ENCODE measurements at places on chromosomes 1 and 21.
A peak's percentile ranks its signal among the peaks of the same experiment; 100 is the strongest.

DNA sequence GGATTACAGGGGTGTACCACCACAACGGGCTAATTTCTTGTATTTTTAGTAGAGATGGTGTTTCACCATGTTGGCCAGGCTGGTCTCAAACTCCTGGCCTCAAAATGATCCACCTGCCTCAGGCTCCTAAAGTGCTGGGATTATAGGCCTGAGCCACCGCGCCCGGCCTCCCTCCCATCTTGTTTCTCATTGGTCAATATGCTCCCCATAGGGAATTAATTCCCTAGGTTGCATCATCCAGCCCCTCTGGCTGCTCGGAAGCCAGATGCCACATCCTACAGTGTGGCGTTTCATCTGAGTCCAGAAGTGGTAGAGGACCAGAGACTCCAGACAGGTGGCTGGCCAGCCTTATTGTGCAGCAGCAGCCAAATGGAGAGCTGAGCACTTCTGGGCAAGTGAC is 11.5 kb upstream of the VASH2 start:
- no peak for DNase-seq

GRCh38 chr1:17920881-17921640 is 165.9 kb downstream of the ACTL8 start:
- DNase-seq: no peak

- DNase-seq: no peak
Observed at GRCh38 chr1:225933072-225933471, 7.9 kb downstream of the LEFTY2 start.

GRCh38 chr1:59699227-59699847 is 115.4 kb upstream of the HOOK1 start:
- DNase-seq: peak; percentile 88

GRCh38 chr21:27464648-27465047 is 497.8 kb upstream of the ADAMTS5 start:
- DNase-seq: no peak

DNA sequence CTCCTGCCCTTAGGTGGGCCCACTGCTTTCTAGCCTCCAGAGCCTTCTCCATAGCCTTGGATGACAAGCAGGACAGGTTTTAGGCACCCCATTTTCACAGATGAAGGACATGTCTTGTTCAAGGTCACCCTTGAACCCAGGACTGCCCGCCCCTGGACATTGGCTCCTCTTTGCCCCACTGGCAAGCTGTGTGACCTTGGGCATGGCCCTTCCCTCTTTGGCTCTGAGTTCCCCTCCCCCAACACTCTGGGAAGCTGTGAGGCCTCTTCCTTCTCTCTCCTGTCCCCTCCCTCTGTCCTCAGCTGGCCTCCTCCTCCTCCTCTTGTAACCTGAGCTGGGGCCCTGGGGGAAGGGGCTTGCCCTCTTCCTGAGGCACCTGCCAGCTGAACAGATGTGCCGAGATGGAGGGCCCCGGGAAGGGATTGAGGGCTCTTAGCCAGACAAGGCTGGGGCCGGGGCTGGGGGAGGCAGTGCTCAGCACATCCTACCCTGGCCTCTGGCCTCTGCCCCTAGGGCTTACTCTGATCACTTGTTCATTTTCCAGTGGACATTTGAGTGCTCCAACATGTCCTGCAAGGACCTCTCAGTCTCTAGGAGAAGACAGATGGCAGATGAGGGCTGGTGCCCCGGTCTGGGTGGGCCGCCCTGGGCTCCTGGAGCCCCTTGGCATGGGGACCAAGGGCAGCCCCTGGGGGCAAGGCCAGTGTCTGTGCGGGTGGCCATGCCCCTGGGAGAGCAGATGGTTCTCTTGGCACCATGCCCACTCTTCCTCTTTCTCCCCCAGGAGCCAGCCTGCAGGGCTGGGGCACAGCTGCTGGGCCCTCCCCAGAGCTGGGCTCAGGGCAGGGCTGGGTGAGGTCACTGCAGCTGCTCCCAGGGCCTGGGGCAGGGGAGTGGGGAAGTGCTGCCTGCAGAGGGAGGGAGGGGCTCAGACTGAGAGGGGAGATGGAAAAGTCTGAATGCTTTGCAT is 10.7 kb downstream of the FOXO6 start:
- DNase-seq: peak; percentile 100

GRCh38 chr1:240474133-240474614 is 137.8 kb downstream of the GREM2 start:
- DNase-seq: no peak

- DNase-seq: no peak
Observed at GRCh38 chr21:17775431-17776126, 43.6 kb downstream of the C21orf91 start.

- DNase-seq: no peak
Observed at GRCh38 chr1:43779266-43779665, 71.9 kb downstream of the ST3GAL3 start.

DNA sequence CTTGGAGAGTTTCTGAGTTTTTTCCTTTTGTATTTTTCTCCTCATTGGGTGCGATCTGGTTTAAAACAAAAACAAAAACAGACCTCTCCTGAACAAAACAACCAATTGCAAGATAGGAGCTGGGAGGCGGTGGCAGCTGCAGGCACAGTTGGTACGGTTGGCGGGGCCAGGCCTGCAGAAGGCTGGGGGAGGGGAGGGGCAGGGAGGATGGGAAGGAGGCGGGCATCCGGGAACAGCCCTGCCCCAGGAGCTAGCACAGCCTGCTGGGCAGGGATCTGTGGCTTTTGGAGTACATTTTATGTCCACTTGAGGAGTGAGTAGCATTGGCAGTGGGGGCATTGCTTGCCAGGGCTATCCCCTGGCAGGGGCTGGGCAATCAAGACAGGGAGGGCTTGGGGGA is 5.2 kb downstream of the CAPN9 start:
- DNase-seq: peak; percentile 86

DNA sequence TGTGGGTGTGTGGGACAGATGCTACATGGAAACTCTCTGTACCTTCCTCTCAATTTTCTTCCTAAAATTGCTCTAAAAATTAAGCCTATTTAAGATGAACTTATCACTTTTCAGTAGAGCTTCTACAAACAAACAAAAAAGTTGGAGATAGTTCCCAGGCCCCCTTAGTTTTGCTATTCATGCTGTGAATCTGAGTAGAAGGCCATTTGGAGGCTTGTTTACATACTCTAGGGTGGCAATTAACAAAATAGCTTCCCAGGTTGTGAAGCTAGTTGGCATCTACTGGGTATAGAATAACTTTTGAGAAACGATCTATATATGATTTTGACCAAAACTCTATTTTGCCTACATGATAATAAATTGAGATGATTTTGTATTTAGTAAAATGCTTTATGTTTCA is 541.4 kb upstream of the B3GALT2 start:
- no peak for DNase-seq

DNA sequence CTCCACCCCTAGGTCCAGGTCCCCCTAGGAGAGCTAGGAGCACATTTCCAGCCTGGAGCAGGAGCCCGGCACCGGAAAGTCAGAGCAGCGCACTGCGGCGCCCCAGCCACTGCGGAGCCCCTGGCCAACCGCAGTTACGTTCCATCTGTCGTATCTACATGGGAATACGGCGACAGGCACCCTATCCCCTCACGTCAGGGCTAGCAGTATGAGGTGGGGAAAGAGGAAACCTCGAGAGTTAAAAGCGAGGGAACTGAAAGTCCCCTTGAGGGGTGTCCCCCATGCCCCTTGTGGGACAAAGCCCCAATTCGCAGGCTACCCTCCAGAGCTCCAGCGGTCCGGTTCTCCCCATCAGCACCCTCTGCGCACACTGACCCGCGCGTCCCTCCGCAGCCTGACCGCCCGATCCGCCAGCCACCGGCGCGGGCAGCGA is 995 bp downstream of the COLGALT2 start:
- no peak for DNase-seq

All from NCI-H2029 treated with DMSO at 0.1 percent for 48 hours (cell line).